Stimulated activated CD8-positive, alpha-beta memory T cell treated with anti-CD3 and anti-CD28 coated beads, Interleukin-2, amount 100 ng/mL, for 1 hour (primary cell): ENCODE measurements at places on chromosomes 7 and 10.

- DNase-seq: no peak
These were observed 278.2 kb upstream of the IMMP2L start for GRCh38 chr7:111840528-111840927.

- no peak for DNase-seq
These were observed 1171.6 kb upstream of the C7orf33 start for GRCh38 chr7:147418966-147419365.

GRCh38 chr10:9786576-9786975 lies 1231.1 kb upstream of the CELF2 start:
- DNase-seq: no peak

- no peak for DNase-seq
These were observed 11.6 kb downstream of the DYDC1 start for GRCh38 chr10:80344912-80345311.

DNA sequence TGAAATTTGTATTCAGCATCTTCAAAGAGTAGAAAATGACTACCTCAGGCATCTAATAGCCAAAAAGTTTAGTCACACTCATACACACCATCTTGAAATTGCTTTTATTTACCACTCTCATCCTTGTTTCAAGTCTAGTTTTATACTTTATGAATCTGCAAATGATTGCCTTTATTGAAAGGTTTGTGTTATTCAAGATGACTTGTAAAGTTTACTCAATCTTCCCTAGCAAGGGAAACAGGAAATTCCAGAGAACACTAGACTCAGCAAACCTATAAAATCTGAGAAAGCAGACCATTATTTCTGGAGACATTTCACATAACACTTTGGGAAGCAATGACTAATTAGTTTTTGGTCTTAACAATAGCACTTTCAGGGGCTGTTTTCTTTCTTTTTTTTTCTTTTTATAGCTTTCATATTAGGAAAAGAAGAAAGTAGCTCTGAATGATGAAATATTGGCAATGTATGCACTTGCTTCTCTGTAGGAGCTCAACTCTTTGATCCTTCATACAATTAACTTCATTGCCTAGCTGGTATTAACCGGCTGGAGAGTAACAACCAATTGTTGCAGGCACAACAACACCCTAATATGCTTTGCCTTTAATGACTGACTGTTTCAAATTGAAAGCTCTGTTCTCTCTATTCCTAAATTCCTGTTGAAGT lies 68.9 kb upstream of the HDAC9 start:
- DNase-seq: no peak

DNA sequence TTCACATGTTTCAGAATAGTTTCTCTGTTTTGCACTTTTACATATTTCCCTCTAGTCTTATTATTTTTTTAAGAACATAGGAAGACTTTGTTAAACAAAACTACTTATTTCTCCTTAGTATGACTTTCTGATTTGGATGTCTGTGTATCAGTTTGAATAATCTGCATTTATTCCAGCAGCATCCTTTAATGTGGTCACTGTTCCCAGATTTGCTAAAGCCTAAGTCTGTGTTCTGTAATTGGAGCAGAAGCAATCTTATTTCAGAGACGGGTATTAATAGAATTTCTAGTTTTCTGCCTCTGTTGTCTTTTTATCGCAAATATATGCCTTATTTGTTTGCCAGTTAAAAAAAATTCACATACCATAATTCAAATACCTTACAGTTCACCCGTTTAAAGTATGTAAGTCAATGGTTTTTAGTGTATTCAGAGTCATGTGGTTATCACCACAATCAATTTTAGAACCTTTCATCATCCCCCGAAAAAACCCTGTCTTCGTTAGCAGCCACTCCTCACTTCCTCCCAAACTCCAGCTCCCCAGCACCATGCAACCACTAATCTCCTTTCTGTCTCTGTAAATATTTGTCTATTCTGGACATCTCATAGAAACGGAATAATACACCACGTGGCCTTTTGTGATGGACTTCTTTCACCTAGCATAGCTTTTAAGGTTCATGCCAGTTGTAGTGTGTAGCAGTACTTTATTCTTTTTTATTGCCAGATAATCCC lies 58.7 kb downstream of the INPP5F start:
- DNase-seq: no peak

DNA sequence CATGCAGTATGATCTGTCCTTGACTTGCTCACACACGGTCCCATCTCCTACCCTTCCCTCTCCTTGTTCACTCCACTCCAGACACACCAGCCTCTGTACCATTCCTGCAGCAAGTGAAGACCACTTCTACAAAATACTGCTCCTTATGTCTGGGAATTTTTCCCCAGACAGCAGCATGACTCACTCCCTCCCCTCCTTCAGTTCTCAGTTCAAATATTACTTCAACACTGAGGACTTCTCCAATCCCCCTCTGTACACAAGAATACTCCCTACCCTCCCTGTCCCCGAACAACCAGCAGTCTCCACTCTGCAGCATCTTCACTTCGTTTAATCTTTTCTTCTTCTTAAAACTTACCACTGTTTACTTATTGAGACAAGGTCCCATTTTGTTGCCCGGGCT lies 474.0 kb downstream of the GPAM start:
- no peak for DNase-seq

DNA sequence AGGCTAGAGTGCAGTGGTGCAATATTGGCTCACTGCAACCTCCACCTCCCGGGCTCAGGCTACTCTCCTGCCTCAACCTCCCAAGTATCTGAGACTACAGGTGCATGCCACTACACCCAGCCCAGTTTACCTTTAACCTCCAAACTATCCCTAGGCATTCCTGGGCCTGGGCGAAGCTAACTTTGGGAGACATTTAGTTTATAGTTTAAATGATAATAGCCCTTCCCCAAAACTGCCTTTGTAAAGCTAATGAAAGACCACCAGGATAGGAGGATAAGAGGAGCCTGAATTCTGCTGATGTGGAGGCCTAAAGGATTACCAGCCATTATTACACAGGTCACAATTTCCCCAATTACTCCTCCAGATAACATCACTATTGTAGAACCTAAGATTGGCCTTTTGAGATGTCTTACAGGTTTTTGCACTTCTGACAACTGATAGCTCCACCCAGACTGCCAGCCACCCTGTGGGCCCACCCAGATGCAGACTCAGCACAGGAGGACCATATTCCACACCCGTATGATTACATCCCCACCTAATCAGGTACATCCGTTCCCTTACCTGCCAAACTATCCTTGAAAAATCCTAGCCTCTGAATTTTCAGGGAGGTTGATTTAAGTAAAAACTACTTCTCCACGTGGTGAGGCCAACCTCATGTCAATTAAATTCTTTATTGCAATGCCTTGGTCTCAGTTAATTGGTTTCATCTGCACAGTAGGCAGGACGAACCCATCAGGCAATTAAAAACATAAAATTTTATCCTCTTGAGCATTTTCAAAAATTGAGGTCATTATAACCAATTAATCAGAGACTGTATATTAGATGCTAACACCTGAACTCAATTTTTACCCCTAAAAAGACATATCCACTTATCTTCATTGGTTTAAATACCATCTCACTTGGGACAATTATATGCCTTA lies 62.3 kb upstream of the TMEM254 start:
- no peak for DNase-seq

- DNase-seq: no peak
These were observed 3.7 kb downstream of the CFAP46 start for GRCh38 chr10:132938472-132939339.

DNA sequence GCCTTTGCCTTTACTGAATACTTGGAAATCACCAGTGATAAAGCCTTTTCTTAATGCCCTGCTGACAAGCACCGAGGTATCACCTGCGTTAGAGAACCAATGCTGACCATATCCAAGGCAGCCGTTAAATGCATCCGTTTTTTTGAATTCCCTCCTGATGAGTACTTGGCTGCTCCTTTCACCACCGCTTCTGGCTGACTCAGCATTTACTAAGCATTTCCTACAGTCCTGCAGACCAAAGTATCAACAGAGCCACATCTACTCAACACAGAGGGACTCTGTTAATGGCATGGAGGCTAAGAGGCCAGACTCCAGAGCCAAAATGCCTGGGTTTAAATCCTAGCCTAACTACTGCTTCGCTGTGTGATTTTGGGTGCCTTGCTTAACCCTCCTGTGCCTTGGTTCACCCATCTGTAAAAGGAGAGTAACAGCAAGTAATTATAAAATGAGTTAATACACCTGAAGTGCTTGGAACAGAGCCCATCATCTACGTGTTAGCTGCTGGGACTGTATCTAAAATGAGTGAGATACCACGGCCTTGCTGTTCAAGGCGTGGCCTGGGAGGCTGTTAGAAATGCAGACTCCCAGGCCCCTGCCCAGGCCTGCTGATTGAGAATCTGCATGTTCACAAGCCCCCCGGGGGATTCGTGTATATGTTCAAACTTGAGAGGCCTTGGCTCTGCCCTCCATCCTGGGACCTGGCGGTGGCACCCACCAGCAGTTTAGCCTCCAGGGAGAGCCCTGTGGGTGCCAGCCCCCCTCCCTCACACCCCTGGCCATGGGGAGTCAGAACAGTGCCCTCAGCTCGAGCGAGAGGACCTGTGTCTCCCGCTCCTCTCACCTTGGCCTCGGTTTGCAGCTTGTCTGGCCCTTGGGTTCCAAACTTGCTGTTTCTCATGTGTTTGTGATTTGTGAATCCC lies 30.8 kb upstream of the EFCAB10 start:
- DNase-seq: no peak

- no peak for DNase-seq
These were observed 24.3 kb downstream of the PTPN12 start for GRCh38 chr7:77561352-77561751.

DNA sequence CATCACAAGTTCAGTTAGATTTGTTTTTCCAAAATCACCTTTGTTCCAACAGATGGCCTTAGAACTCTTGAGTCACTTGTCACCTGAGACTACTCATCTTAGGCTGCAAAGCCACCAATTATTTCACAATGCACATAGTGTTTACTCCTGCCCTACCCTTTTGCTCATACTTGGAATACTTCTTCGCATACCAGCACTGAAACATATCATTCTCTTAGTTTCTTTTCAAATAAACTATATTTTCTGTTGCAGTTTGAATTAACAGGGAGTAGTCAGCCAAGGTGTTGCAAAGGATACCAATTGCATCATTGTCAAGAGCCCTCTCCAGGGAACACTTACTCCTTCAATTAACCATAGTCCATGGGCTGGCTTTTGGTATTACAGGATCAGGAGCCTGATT lies 71.0 kb downstream of the CASD1 start:
- no peak for DNase-seq

GRCh38 chr7:95811846-95812445 lies 39.6 kb downstream of the DYNC1I1 start:
- no peak for DNase-seq

DNA sequence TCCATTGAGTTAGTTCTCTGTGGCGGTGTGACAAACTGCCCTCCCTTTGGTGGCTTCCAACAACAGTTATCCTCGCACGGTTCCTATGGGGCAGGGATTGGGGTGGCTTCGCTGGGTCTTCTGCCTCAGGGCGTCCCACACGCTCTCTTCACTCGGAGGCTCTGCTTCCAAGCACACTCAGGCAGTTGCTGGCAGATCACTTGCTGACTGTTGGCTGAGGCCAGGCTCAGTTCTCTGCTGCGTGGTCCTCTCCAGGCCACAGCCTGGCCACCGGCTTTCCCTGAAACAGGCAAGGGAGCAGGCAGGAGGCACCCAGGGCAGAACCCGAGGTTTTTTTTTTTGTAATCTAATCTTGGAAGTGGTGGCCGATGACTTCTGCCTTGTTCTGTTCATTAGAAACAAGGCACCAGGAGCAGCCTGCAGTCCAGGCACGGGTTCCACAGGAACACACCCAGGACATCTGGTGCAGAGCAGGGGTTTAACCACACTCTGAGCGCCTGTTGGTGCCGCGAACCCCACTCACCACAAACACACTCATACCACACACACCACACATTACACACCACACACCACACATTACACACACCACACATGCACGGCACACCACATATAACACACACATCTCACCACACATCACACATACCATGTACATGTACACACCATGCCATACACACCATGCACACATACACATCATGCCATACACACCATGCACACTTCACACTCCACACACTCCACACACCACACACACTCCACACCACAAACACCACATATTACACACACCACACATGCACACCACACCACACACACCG lies 112.2 kb downstream of the PTPN20 start:
- no peak for DNase-seq

DNA sequence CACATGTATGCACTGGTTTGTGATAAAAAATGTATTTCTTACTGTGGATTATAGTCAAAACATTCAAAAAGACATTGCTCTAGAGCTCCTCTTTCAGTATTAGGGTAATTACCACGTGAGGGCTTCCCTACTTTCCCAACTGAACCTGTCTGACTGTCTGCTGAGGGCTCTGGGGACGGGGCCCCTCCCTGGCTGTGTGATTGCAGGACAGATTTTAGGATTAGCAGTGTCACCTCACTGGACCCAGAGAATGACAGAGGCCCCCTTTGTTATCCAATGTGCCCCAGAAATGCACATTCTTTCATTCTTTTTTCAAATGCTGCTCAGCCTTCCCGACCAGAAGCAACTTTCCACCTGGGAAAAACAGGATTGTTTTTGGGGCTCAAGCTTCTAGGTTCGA lies 43.6 kb upstream of the MXI1 start:
- no peak for DNase-seq

DNA sequence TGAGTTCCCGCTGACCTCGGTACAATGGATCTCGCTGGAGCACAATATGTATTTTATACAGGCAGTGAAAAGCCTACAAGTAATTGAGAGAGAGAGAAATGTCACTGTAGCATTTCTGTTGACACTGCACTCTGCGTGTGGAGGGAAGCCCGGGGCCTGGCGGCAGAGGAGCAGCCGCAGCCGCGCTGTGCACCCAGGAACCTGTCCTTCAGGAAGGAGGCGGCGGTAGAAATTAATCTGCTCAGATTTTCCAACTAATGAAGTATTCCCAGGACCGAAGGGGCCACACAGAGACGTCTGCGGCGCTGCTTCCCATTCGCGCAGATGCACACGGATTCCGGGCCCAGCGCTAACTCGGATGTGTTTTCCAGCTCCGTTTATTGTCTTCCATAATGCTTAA lies 170.1 kb downstream of the EBF3 start:
- no peak for DNase-seq

DNA sequence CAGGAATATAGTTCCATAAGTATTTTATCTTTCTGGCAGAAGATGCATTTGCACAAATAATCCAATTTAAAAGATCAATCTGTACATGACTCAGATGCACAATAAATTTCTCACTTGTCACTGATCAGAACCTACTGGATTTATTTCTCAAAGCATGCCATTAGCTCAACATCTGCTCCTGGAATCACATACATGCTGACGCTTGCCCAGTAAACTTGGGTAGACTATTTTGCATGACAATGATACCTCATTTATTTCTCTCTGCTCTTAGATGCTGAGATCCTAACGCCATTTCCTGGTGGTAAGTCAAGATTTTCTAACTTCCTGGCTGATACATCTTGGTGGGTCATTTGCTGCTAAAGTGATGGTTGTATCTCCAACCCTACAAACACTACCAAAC lies 33.8 kb upstream of the C10orf120 start:
- DNase-seq: no peak
